ENCODE measurements at places on chromosomes 2 and 18. TPM values are rescaled to one million over a fixed set of nuclear protein-coding genes. Genes with fewer than 3 reads are reported as not detected.

DNA sequence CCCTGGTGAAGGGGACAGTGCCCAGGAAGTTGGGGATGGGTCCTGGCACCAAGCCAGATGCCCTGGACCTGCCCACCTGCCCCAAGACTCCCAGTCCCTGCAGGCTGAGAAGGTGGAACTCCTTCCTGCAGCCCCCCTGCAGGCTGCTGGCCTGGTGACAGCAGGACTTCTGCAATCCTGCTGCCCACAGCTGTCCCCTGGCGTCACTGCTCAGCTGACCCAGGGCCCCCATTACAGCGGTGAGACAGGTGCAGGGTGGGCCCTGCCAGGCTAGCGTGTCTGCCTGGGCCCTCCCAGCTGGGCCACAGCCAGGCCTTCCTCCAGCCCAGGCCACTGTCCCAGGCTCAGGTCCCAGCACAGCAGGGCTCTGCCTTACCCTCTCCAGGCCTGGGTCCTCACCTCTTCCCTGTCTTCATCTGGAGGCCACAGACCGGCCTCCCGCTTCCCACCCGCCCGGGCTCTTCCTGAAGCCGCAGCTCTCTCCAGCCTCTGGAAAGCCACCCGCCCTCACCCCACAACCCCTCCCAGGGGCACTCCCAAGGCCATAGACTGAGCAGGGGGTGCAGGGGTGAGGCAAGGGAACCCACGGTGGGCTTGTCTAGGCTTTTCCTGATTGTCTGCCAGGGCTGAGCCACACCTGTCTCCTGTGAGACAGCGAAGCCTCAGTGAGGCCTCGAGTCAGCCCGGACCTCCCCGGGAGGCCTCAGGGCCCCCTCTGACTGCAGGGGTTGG is 8.8 kb upstream of the ERFE start:
- H3K36me3 ChIP-seq, result no peaks in the 10 kb centered on the region
- no peaks in the 10 kb centered on the region for H3K4me1 ChIP-seq
- no peak overlapping the region for H3K27ac ChIP-seq

- H3K4me3 ChIP-seq, result no peak overlapping the region
- H3K27me3 ChIP-seq, result no peaks in the 10 kb centered on the region
- DNase-seq, result no peak
- H3K27ac ChIP-seq, result no peak overlapping the region
- H3K36me3 ChIP-seq, result peaks cover 4% of the 10 kb centered on the region
Observed at GRCh38 chr18:2896990-2897389, 50.2 kb downstream of the EMILIN2 start.

- no peak overlapping the region for H3K4me3 ChIP-seq
- H3K4me1 ChIP-seq, result no peaks in the 10 kb centered on the region
- peaks cover 9% of the 10 kb centered on the region for H3K36me3 ChIP-seq
- DNase-seq, result no peak
- H3K27me3 ChIP-seq, result peaks cover 13% of the 10 kb centered on the region
Observed at GRCh38 chr2:238167344-238167715, 8.6 kb downstream of the ERFE start.

DNA sequence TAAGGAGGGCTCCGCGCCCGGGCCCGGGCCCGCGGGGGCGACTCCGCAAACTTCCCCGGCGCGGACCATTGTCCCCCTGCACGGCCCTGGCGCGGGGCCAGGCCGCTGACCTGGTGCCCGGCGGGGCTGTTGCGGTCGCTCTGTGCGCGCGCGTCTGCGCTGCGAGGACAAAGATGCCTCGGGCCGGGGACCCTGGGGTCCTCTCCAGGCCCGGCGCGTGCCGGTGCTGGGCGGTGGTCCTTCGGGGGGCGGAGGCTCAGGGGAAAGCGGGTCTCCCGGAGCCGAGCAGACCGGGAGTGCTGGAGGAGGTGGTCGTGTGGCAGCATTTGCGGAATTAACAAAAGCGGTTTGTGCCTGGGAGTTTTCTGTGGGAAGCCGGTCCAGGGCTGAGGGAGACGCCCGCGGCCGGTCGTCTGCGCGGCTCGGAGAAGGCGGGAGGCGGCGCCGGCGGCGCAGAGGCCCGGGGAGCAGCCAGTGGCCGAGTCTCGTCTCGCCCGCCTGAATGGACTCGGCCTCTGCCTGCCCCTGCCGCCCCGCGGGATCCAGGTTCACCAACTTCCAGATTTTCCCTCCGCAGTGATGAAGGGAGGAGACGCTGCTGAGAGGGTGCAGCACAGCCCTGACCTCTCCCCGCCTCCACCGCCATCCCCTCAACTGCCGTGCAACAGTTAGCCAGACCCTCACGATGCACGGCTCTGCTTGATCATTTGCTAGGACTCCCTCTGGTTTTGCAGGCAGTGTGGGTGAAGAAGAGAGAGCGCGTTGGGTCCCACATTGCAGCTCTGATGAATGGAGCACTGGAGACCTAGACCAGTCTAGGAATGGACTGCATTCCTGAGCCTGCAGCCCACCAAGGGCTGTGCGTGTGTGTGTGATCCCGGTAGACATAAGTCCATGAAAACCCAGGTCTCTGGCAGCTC is 705 bp downstream of the EFR3B start:
- peak; percentile 38 for DNase-seq
- peaks cover 7% of the 10 kb centered on the region for H3K36me3 ChIP-seq

The CAPN13 gene
- 5.0 TPM for total RNA-seq

DNA sequence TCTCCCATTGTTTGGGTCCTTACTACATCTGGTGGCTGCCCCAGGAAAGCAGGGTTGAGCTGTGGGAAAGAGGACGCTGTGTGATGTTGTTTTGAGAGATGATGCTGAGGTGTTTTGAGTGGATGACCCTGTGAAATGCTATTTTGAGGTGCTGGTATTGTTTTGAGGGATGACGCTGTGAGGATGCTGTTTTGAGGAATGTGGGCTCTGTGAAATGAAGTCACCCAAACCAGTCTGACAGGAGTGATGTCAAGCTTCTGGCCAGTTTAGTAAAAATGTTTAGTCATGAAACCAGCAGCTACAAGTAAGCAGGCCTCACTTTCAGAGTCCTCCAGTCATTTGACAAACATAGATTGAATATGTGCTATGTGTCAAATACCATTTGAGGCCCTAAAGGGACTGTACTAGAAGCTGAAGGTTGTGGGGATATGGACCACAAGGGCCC is 16.1 kb upstream of the PUM2 start:
- H3K4me1 ChIP-seq, result no peaks in the 10 kb centered on the region
- no peak for DNase-seq
- H3K36me3 ChIP-seq, result peaks cover 5% of the 10 kb centered on the region
- no peak overlapping the region for H3K4me3 ChIP-seq
- peaks cover 2% of the 10 kb centered on the region for H3K27me3 ChIP-seq

The ROCK1 gene
- 37.6 TPM for total RNA-seq

GRCh38 chr2:213010106-213010779 is 141.2 kb downstream of the IKZF2 start:
- no peaks in the 10 kb centered on the region for H3K36me3 ChIP-seq
- no peaks in the 10 kb centered on the region for H3K27me3 ChIP-seq
- H3K4me3 ChIP-seq, result no peak overlapping the region
- H3K27ac ChIP-seq, result no peak overlapping the region
- no peak for DNase-seq
- no peaks in the 10 kb centered on the region for H3K4me1 ChIP-seq

DNA sequence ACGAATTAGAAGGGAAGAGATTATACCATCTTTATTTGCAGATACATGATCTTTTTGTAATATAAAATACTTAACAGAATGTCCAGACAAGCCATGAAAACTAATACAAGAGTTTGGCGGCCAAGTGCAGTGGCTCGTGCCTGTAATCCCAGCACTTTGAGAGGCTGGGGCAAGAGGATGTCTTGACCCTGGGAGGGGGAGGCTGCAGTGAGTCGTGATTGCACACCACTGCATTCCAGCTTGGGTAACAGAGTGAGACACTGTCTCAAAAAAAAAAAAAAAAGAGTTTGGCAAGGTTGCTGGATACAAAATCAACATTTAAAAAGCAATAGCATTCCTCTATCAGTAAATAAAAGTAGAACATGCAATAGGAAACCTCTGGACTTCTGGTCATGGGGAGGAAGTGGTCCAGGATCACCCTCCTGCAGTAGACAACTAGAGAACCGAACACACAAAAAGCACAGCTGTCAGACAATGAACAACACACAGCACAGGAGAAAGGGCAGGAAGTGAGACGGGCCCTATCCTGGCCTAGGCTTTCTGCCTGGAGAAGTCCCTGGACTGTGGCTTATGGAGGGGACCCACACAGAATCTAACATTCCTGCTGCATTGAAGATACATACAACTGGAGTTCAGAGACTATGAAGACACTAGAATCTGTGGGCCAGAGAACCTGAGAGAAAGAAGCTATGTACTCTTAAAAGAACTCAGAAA is 118.9 kb upstream of the ARL4C start:
- DNase-seq, result no peak
- no peaks in the 10 kb centered on the region for H3K4me1 ChIP-seq
- H3K27me3 ChIP-seq, result no peaks in the 10 kb centered on the region
- no peak overlapping the region for H3K4me3 ChIP-seq
- H3K36me3 ChIP-seq, result peaks cover 9% of the 10 kb centered on the region
- H3K27ac ChIP-seq, result no peak overlapping the region

The PMAIP1 gene
- total RNA-seq, result 152 TPM

GRCh38 chr2:60546756-60547420 is 6.6 kb downstream of the BCL11A start:
- H3K4me3 ChIP-seq, result no peak overlapping the region
- no peak for DNase-seq
- H3K36me3 ChIP-seq, result peaks cover 46% of the 10 kb centered on the region
- H3K27me3 ChIP-seq, result no peaks in the 10 kb centered on the region
- peaks cover 9% of the 10 kb centered on the region for H3K4me1 ChIP-seq

The SGO2 gene
- 27.0 TPM for total RNA-seq

- no peaks in the 10 kb centered on the region for H3K36me3 ChIP-seq
- H3K4me1 ChIP-seq, result no peaks in the 10 kb centered on the region
- H3K27ac ChIP-seq, result no peak overlapping the region
- no peaks in the 10 kb centered on the region for H3K27me3 ChIP-seq
Observed at GRCh38 chr2:46451131-46451711, 28.1 kb upstream of the TMEM247 start.

DNA sequence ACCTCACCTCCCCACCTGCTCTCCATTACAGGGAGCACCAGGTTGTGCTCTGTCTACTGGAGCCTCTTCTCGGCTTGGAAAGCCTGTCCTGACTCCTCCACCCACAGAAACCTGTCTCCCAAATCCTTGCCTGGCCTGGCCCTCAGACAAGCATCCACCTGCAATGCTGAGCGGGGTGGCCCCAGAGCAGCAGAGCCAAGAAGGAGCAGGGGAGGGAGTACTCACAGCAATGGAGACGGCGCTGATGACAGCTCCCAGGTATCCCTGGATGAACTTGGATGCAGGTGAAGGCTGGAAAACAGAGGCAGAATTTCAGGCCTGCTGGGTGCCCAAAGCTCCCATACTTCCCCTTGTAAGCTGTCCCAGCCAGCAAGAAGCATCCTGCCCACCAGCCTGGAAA is 72.8 kb downstream of the SFXN5 start:
- no peaks in the 10 kb centered on the region for H3K36me3 ChIP-seq
- no peaks in the 10 kb centered on the region for H3K4me1 ChIP-seq
- H3K4me3 ChIP-seq, result no peak overlapping the region
- no peaks in the 10 kb centered on the region for H3K27me3 ChIP-seq
- H3K27ac ChIP-seq, result no peak overlapping the region
- peak; percentile 23 for DNase-seq

The STPG4 gene
- 0.13 TPM for total RNA-seq

DNA sequence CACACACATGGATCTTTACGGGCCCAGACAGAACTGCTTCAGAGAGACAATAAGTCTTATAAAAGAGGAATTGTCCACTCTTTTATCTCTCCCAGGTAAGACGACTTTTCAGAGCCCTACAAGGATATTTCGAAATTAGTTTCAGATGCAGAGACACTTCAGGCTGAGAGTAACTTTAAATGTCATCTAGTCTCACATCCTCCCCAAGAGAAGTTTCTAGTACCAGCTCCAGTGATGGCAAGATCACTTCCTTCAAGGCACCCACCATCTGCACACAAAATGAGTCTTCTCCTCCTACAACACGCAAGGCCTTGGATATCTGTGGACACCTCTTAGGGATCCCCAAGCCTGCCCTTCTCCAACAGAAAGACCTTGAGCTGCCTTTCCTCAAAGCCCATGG is 39.0 kb upstream of the KLHL29 start:
- H3K4me3 ChIP-seq, result no peak overlapping the region
- no peaks in the 10 kb centered on the region for H3K4me1 ChIP-seq
- H3K36me3 ChIP-seq, result no peaks in the 10 kb centered on the region
- H3K27ac ChIP-seq, result no peak overlapping the region
- no peaks in the 10 kb centered on the region for H3K27me3 ChIP-seq

- H3K27ac ChIP-seq, result no peak overlapping the region
- no peaks in the 10 kb centered on the region for H3K36me3 ChIP-seq
- DNase-seq, result peak; percentile 85
- peaks cover 8% of the 10 kb centered on the region for H3K4me1 ChIP-seq
- no peaks in the 10 kb centered on the region for H3K27me3 ChIP-seq
Observed at GRCh38 chr18:76491473-76491775, 3.6 kb downstream of the ZNF516 start.

The LYPD6B gene
- total RNA-seq, result 2.0 TPM

GRCh38 chr2:239889641-239890121 is 135.5 kb downstream of the NDUFA10 start:
- DNase-seq, result no peak
- no peaks in the 10 kb centered on the region for H3K4me1 ChIP-seq
- peaks cover 2% of the 10 kb centered on the region for H3K36me3 ChIP-seq
- no peak overlapping the region for H3K27ac ChIP-seq

The MAPRE3 gene
- 2.0 TPM for total RNA-seq

The SIX3 gene
- total RNA-seq, result 0.55 TPM

GRCh38 chr2:25435421-25435820 is 93.7 kb upstream of the DNMT3A start:
- H3K4me1 ChIP-seq, result no peaks in the 10 kb centered on the region
- DNase-seq, result no peak
- no peaks in the 10 kb centered on the region for H3K27me3 ChIP-seq
- H3K4me3 ChIP-seq, result no peak overlapping the region

The STARD6 gene
- not detected for total RNA-seq

DNA sequence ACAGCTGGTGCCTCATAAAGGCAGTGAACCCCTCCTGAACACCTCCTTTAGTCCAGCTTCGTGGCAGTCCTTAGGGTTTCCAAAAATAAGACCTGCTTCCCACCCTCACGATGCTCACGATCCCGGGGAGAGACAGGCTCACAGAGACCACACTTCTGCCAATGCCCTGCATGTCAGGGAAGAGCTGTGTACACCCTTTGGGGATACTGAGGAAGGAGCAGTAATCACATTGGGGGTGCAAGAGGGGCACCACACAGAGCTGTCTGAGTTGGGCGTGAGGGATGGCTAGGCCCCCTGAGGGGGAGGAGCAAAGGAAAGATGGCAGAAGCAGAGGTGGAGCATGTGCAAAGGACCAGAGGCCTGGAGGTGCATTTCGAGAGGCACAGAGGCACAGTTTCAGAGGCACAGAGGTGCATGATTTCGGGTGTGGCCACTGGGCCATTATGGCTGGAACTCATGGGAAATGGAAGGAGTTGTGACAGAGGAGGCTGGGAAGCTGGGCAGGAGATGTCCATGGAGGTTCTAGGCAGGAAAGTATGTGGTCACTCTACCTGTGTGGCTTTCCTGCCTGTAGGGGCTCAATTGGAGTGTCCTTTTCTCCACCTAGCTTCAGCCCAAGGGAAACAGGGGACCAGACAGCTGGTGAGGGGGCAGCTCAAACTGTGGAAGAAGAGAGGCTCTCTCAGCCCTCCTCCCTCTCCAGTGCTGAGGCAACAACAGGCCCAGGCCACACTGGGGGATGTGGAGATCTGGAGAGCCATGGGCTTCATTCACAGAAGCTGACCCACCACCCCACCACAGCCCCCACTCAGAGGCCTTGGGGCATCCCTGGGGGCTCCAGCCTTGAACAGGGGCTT is 115.9 kb downstream of the CAPN13 start:
- H3K4me3 ChIP-seq, result no peak overlapping the region
- H3K4me1 ChIP-seq, result no peaks in the 10 kb centered on the region
- no peak for DNase-seq
- no peak overlapping the region for H3K27ac ChIP-seq
- H3K27me3 ChIP-seq, result no peaks in the 10 kb centered on the region
